ENCODE measurements at places on chromosomes 7 and 10. TPM values are rescaled to one million over a fixed set of nuclear protein-coding genes. Genes with fewer than 3 reads are reported as not detected.

SUPV3L1 gene
- 32.2 TPM for total RNA-seq

FAM185A gene
- total RNA-seq, result 19.9 TPM

MSMB gene
- total RNA-seq, result not detected

TAS2R5 gene
- total RNA-seq, result 3.9 TPM

SLC13A1 gene
- not detected for total RNA-seq

TACC2 gene
- total RNA-seq, result 10.7 TPM

GHRHR gene
- not detected for total RNA-seq

FGFR2 gene
- 76.3 TPM for total RNA-seq

OR2A12 gene
- total RNA-seq, result not detected

SLC26A4 gene
- total RNA-seq, result not detected

HIF1AN gene
- 26.4 TPM for total RNA-seq

LFNG gene
- 58.0 TPM for total RNA-seq

FGF8 gene
- total RNA-seq, result 32.2 TPM

TDRD1 gene
- total RNA-seq, result not detected

DOCK4 gene
- total RNA-seq, result 9.6 TPM

CFAP70 gene
- 1.1 TPM for total RNA-seq

TFR2 gene
- 0.34 TPM for total RNA-seq

PTPRZ1 gene
- total RNA-seq, result 154 TPM

STEAP1B gene
- 3.0 TPM for total RNA-seq

C10orf62 gene
- not detected for total RNA-seq

ABCA13 gene
- total RNA-seq, result not detected

SEC61G gene
- 516 TPM for total RNA-seq

LRRC27 gene
- total RNA-seq, result 8.0 TPM

NME8 gene
- total RNA-seq, result 0.34 TPM

LBX1 gene
- not detected for total RNA-seq

PLAU gene
- total RNA-seq, result 7.6 TPM

NPFFR1 gene
- not detected for total RNA-seq

TRPV5 gene
- not detected for total RNA-seq

POLR2J2 gene
- total RNA-seq, result 2.6 TPM

NFE2L3 gene
- 6.2 TPM for total RNA-seq
